ENCODE measurements at places on chromosomes 7 and 10.
A peak's percentile ranks its signal among the peaks of the same experiment; 100 is the strongest.

DNA sequence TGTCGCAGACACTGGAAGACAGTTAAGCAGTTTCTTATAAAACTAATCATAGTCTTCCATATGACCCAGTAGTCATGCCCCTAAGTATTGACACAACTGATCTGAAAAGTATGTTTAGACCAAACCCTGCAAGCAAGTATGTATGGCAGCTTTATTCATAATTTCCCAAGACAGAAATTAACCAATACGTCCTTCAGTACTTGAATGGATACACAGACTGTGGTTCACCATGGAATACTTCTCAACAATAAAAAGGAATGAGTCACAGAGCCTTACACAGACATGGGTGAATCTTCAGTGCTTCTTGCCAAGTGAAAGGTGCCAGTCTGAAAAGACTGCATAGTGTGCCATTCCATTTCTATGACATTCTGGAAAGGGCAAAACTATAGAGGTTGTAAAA is 50.2 kb upstream of the AKR1E2 start:
- peak; percentile 85 for DNase-seq

DNA sequence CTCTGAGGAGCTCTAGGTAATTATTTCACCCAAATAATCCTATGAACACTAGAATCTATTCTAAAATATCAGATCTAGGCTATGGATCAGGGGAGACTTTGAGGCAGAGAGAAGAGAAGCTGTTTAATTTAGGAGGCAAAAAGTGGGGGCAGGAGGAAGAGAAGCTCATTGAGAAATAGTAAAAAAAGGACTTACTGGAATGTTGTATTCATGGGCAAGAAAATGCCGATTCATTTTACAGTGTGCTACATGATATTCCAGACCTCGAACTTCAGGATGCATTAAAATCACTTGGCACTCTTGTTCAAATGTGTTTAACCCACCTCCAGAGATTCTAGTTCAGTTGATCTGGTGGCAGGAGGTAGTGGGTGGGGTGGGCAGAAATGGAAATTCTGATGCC is 109.5 kb upstream of the ITGB1 start:
- DNase-seq, result no peak

DNA sequence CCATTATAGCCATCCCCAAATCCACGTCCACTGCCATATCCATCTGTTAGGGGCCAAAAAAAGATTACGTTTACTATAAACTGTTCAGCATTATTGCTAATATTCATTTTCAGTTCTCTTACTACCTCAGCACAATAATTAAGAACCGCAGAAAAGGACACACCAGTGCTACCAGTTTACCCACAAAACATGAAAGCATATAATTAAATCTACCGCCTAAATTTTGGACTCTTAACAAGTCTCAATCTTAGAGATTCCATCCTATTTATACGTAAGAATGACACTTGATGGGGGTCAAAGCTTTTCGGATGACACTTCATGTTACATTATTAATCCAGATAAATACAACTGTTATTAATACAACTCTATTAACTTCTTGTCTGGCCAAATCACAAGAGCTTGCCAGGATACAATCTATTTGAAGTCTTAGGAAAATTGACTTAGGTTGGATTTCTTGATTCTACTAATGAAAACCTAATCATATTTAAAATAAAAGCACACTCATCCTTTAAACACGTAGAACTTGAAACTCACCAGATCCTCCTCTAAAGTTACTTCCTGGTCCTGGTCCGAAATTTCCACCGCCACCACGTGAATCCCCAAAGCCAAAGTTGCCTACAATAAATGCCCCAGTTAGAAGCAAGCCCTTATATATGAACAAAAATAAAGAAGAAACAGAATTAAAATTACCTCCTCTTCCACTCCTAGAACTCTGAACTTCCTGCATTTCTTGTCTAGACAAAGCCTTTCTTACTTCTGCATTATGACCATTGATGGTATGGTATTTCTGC is 4.5 kb downstream of the HNRNPA2B1 start:
- no peak for DNase-seq

DNA sequence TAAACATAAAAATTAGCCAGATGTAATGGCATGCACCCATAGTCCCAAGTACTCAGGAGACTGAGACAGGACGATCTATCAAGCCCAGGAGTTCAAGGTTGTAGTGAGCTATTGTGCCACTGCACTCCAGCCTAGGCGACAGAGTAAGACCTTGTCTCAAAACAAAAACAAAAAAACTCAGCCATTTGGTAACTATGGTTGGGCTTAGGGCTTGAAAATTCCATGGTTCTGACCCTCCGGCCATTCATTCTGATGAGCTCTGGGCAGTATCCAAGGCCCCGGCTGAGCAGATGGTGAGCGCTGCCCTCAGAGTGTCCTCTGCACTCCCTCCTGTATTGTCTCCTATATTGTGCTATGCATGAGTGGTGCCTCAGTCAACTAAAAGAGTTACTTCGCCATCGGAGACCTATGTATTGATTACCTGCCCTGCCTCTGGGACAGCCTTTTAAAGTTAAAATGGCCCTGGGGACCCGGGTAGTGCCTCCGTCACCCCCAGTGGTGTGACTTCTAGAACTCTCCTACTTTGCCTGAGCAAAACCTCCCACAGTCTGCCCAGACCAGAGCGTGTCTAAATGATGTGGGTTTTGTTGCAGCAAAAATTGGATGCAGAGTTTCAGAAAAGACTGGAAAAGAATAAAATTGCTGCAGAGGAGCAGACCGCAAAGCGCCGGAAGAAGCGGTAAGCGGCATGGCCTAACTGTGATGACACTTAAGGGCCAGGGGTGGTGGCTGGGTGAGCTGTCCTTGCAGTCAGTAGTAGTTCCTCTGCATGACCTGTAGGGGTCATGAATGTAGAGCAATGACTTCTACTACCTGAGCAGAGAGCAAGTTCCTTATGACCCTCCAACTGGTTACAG is 8.1 kb downstream of the PRKRIP1 start:
- peak; percentile 64 for DNase-seq

- DNase-seq, result peak; percentile 81
Observed at GRCh38 chr10:67837541-67838314, at the start of gene DNAJC12. Gene DNAJC12 (minus strand): TSS chr10:67838188. CDS start chr10:67838011, 177 bp downstream.

- peak; percentile 36 for DNase-seq
Observed at GRCh38 chr10:101241840-101242707, 12.8 kb upstream of the LBX1 start.

DNA sequence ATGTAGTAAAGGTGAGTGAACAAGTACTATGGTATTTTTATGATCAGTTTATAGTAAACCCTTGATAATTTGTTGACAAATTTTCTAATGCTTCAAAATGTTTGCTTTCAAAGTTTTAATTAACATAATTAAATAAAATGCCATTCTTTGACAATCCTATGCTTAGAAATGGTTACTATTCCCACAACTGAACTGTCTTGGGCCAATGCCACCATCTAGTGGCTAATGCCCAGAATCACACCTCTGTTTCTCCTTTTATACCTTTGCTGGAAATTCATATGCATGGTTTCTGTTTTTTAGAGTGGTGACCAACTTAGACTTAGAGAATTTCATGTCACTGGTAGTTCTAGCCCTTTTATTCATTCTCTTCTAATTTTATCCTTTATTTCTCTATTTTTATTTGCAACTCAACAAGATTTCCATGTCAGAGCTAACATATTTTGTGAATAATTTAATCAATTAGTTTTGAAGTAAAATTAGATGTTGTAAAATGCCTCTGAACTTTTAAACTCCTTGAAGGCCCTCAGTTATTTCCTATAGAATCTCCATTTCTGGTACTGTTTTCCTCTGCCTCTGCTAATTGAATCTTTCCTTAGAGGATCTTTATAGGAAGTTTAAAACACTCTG is 31.1 kb downstream of the PCGF5 start:
- DNase-seq, result peak; percentile 66

DNA sequence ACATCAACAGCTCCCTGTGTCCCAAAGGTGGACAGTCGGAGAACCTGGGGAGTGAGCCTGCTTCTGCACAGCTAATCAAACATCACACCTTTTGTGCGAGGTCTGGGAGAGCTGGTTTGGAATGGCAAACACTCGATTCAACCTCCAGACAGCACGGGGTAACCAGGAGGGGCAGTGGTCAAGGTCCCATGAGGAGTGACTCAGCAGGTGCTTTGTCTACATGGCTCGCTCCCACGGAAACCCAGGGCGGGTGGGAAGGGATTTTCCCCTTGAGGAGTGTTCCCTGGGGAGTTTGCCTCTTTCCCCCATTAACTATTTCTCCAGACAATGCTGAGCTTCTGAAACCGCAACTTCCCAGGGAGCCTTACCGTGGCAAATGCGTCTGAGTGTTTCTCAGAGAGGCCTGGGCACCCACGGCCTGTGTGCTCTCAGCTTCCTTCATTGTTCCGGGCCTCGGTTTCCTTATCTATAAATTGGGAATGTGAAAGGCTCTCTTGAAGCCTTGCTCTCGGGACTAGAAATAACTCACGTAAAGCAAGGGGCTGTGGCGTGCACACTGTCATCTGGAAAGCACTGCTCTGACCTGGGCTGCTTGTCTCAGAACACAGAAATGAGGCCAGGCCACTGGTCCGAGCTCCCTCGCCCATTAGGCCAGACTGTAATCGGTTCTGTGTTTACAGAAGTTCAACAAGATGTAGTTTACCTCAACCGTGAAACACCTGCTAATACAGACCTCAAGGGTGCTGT is 14.0 kb upstream of the GTPBP4 start:
- peak; percentile 17 for DNase-seq

GRCh38 chr10:13485623-13486022 is 43.2 kb downstream of the BEND7 start:
- peak; percentile 15 for DNase-seq

DNA sequence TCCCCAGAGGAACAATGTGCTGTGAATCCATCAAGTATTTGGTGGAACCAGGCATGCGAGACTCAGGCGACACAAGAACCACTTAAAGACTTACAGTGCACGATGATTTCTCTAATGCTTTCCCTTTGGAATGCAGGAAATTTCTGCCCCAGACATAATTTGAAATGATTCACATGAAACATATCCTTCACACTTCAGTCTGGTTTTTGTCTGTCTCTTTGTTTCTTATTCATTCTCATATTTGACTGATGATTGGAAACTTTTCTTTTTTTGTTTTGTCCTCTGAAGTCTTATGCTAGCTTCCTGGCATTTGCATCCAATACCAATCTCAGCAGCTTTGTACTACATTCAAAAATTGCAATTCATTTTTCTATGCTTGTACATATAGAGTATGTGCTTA is 502.8 kb downstream of the PHTF2 start:
- peak; percentile 8 for DNase-seq

DNA sequence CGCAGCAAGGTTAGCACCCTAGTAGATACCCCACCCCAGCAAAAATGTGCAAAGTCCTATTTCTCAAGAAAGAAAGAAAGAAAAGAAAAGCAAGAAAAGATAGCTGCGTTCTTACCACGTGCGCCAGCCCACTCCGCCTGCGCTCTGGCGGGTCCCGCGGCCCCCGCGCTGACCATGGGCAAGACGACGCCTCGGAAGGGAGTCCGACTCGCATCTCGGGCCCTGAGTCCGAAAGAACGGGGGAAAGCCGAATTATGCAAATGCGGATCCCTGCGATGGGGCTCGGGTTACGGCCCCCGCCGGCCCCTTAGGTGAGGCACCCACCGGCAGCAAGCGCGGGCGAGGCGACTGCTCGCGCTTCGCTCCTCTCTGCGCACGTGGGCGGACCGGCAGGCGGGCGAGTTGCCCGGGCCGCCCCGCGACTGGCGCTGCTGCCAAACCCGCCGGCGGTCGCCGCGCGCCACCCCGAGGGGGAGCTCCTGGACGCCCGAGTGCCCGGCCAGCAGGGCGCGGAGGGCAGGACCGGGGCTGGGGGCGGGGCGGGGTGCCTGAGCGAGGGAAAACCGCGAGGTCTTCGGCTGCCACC is 2.4 kb upstream of the EGR2 start:
- no peak for DNase-seq

DNA sequence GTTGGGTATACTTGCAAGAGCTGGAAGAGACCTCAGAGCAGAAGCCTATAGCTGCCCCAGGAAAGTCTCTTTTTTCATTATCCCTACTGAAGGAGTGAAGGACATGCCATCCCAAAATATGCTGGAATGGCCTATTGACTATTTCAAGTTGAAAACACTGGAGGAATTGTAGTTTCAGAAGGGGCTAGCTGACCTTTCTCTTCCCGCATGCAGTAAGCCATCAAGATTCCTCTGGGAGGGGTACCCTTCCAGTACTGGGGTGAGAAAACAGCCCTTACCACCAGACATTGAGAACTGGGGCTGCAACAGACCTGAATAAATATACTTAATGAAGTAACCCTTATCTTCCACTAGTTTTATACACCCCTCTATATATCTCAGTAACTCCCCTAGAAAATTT is 41.7 kb downstream of the CHCHD3 start:
- DNase-seq, result no peak

DNA sequence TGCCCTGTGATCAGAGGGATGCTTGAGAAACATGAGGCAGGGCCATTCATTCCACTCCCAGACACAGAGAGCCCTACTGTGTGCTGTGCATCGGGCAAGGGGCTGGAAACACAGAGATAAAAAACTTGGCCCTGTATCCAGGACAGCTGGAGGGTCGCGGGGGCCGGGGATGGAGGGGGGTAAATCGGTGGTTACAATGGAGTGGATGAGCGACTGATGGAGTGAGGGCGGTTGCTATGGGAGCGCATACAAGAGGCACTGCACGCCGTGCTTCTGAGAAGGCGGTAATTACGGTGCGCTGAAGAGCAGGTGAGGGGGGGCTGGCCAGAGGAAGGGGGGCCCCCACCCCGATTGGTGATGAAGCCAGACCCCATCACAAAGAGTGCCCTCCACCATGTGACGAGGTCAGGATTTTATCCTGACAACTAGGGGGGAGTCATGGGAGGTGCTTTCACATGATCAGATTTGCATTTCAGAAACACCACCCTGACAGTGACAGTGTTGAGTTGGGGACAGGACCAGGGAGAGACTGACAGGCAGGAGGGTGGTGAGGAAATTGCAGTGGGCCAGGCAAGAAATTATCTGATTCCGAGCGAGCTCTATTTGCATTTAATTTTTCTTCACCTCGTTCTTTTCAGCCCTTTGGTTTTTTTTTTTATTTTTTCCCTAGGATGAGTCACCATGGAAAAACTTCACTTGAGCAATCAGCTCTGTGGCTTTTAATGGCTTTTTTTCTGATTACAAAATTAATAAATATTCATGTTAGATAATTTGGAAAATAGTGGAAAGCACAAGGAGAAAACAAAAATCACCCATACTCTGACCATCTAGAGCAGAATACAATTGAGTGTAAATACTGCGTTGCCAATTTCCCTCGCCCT is 7.8 kb downstream of the CPA5 start:
- peak; percentile 72 for DNase-seq

DNA sequence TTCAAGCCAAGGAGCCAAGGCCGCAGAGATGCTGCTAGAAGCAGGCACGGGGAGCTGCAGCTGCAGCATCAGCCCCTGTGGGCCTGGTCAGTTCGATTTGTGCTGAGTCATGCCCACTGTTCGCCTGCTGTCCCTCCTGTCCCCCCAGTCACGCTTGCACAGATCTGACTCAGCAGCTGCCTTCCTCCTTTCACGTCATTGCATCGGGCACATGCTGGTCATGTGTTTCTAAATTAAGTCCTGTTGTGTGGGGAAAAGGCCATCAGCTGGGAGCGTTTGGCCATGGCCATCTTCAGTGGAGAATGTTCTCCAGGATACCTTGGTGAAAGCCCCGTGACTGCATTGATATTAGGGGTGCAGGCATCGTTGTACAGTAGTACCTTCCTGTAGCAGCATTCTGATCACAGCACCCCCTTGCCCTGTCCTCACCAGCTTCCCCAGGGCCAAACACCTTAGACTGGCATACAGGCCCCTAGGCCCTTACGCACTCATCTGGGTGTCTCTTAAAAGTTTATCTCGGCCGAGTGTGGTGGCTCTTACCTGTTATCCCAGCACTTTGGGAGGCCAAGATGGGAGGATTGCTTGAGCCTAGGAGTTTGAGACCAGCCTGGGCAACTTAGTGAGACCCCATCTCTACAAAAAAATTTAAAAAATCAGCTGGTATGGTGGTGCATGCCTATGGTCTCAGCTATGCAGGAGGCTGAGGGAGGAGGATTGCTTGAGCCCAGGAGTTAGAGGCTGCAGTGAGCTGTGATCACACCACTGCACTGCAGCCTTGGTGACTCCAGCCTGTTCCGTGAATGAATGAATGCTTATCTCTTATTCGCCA is 23.2 kb downstream of the POR start:
- DNase-seq, result peak; percentile 99
